ENCODE measurements at places on chromosomes 4 and X.

DNA sequence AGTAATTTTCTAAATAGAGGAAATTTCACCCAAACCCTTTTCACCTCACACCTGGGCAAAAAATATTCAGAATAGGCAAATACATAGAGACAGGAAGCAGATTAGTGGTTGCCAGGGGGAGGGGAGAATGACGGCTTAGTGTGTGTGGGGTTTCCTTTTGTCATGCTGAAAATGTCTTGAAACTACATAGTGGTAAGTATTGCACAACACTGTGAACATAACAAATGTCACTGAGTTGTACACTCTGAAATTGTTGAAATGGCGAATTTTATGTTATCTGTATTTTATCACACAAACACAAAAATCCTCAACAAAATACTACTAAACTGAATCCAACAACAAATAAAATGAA, 60.7 kb upstream of the PLAC1 start:
- DNase-seq, result no peak

DNA sequence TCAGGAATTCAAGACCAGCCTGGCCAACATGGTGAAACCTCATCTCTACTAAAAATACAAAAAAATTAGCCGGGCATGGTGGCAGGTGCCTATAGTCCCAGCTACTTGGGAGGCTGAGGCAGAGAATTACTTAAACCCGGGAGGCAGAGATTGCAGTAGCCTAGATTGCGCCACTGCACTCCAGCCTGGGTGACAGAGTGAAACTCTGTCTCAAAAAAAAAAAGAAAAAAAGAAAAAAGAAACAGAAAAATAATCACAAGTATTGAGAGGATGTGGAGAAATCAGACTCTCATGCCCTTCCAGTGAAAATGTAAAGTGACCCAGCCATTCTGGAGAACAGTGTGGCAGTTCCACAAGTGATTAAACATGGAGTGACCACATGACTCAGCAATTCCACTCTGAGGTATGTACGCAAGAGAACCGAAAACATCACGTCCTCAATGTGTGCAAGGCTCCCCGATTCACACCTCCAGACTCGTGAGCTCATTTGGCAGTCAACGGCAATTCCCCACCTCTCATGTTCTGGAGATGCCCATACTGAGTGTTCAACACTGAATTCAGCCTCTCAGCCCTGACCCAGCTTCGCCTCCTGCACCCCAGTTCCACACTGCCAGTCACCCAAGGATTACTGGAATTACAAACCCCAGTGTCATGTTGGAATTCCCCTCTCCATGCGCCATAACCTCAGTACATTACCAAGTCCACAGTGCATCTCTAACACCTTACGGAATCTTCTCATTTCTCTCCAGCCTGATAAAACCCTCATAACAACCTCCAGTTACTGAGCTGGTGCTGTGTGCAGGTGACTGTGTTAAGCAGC, 21.1 kb downstream of the ACOX3 start:
- no peak for DNase-seq

- no peak for DNase-seq
Measured at GRCh38 chrX:41293269-41293668, 40.7 kb upstream of the DDX3X start.

- DNase-seq, result no peak
Measured at GRCh38 chr4:1247864-1248244, 1.1 kb downstream of the CTBP1 start.

DNA sequence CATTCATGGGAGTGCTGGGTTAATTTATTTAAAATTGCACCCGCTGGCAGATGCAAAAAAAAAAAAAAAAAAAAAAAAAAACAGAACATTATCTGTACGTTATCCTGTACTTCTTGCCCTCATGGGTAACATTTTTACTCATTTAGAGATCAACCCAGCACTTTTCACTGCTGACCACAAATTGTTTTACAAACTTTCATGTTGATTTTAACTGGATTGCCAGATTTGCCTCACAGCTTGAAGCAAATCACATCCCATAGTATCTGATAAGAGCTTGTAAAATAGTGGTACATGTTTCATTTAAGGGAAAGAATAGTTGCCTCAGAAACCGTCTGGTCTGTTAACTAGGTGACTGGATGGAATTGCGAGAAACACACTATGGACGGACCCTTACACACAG, 640.8 kb downstream of the TRIML1 start:
- DNase-seq, result no peak
